ENCODE measurements at places on chromosomes 1 and 21.

GRCh38 chr1:47432071-47433036, 5.5 kb upstream of the FOXD2 start:
- DNase-seq = peak; percentile 69

DNA sequence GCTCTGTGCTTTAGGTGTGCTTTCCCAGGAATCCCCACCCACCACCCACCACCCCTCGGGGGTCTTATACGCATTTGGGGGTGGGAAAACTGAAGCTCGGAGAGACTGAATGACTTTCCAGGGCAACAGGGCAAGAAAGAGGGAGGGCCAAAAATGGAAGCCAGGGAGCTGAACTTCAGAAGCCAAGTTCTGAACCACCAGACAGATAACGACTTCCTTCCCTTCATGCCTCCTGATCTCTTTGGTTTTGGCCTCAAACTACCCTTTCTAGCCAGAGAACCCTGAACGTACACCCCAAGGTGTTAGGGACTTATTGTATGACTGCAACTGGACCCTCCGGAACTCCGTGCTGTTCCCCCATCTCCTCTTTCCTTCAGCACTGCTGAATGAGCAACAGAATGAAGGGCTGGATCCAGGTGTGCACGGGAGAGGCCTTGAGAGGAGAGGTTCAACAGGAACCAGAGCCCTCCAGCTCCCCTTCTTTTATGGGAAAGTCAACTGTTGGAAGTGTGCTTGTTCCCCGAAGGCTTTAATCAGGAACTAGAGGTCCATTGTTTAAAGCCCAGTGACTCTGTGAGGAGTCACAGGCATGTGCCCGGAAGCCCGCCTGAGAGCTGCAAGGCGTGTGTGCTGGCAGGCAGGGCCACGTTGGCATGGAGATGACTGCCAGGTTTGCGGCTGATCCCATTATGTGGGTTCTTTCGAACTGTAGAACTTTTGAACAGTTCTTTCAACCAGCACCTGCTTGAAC, 3.1 kb downstream of the BACE2 start:
- peak; percentile 93 for DNase-seq

GRCh38 chr1:218556016-218556415, 210.9 kb downstream of the TGFB2 start:
- no peak for DNase-seq

GRCh38 chr1:17586172-17586964, 46.9 kb downstream of the ARHGEF10L start:
- DNase-seq = peak; percentile 52

DNA sequence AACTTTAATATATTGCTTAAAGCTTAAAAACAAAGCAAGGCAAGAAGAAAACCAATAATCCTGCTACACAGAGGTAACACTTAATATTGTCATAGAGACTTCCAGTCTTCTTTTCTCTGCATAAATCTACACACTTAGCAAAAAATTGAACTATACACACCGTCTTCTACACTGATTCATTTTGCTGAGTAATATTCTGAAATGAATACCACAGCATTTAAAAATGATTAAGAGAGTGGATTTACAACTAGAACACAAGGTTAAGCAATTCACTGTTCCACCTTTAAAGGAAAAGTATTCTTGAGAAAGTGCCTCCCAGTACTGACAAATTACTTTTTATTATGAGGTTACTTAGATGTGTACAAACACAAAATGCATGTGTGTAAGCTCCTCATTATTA, 22.2 kb upstream of the ITPKB start:
- peak; percentile 48 for DNase-seq

DNA sequence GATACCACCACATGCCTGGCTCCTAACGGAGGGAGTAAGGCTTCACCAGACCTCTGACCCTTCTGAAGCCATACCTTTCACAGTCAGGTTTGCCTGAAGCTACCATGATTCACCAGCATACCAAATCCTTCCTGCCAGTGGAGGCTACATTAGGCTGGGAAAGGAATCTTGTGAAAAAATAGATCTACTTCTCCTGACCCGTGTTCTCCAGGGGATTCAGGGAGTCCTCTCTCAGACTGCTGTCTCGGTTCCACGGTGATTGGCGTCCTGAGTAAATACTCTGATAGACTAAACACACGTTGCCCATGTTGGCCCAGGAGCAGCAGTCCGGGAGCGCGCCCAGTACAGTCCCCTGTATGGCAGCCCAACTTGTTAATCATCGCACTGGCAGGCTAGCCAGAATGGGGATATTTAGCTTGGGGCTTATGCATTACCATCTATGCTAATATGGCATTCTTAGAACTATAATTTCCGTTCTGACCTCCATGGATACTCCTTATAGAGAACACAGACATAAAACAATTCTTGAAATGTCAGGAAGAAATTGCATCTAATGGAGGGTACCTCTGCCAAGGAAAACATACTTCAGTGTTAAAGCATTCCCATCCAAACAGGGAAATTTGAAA, 173.2 kb downstream of the ROR1 start:
- DNase-seq = peak; percentile 17

- DNase-seq = peak; percentile 92
Measured at GRCh38 chr1:194975913-194976312, 1632.3 kb downstream of the KCNT2 start.

DNA sequence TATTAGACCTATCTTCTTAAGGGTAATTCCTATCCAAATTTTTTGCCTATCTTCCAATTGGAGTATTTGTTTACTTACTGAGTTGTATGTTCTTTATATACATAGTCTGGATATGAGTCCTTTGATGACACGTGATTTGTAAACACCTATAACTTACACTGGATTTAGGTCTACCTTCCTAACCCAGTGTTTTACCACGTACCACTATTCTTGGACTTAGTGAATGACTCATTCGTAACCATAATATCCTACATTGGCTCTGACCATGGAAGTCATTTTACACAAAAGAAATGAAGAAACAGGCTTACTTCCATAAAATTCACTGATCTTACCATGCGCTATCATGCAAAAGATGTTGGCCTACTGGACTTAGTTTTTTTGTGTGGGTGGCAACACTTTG, 23.9 kb upstream of the ZZZ3 start:
- DNase-seq = peak; percentile 51

GRCh38 chr1:161398900-161399256, 31.2 kb upstream of the CFAP126 start:
- no peak for DNase-seq

DNA sequence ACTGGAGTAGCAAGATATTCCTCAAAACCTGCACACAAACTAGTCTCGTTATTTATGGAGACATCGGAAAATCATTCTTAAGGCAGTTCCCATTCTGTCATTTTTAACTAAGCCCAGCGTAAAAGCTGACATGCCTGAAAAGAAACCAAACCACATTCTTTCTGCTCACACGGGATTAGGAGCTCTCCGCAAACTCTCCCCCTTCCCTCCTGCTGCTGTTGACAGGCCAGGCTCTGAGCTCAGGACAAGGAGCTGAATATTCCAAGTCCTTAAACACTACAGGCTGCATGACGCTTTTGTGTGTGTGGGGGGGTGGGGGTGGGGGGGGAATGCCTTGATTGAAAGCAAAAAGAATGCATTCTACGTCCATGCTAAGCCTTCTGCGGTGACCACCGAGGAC, 5.2 kb downstream of the OLIG1 start:
- DNase-seq = no peak

- no peak for DNase-seq
Measured at GRCh38 chr1:23029337-23029736, 10.1 kb downstream of the KDM1A start.

- no peak for DNase-seq
Measured at GRCh38 chr1:210899676-210900075, 234.3 kb downstream of the KCNH1 start.

DNA sequence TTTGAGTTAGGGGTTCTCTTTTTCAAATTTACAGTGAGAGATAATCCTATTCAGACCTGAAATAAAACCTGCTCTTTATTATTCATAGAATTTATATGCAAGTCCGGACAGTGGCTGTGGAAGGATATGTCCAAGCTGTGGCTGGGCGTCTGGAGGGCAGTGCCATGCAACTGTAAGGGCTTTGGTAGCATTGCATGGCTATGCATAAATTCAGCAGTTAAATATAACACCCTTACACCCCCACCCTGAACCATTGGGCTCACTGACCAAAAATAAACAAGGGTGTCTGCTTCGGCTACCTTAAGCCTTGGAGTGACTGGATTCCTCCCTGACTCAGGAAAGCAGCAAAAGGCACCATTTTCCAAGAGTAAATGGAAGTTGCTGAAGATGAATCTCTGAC, 5.4 kb downstream of the CHTOP start:
- no peak for DNase-seq

GRCh38 chr1:109705411-109705810, 6.6 kb upstream of the GSTM5 start:
- peak; percentile 65 for DNase-seq

GRCh38 chr1:51423073-51423821, 92.9 kb upstream of the TTC39A start:
- no peak for DNase-seq

DNA sequence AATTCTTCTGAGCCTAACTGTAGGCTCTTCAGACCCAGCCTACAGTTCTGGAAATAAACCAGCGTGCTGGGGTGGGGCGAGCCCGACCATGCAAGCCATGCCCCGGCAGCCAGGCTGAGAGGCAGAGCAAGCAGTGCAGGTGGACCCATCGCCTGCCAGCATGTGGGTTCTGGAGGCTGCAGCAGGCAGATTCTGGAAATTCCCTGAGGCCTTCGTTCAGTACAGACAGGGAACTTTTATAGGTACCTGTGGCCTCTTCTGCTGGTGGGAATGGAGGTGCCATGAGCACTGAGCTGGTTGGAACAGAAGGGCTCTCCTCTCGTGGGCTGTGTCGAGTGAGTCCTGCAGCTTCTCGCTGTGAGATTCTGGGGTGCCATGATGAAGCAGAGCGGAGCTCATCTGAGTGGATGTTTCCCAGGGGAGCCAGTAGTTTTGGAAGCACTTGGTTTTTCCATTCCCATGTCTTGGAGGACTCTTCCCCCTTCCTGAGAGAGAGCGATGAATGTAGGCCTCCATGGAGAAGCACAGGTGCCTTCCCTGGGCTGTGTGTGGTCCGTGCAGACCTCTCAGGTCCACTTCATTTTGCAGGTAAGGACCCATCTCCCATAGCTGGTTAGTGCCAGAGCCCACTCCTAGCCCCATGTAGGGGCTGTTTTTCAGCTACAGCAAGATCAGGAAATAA, 94.1 kb downstream of the PCBP3 start:
- DNase-seq = no peak

- DNase-seq = peak; percentile 50
Measured at GRCh38 chr1:200908191-200908868, 13.6 kb downstream of the INAVA start.

GRCh38 chr1:204469304-204469703, 25.3 kb downstream of the PIK3C2B start:
- no peak for DNase-seq

DNA sequence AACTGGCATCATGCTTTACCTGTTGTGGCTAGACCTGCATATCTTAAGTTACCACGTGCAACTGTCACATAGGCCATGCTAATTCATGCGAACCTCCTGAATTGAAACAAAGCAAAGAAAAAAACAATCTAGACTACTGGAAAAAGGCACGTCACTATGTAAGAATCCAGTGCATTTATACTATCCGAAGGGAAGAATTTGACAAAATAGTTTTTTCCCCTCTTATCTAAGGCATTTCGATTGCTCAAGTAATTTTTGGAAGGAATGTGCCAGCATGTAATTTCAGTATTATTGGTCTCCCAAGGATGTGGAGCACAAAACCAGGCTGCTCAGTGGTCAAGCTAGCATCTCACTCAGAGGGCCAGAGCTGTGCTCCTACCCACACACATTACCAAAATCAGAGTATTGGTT, 31.5 kb upstream of the C1orf198 start:
- DNase-seq = no peak

- no peak for DNase-seq
Measured at GRCh38 chr1:43625063-43625780, 24.7 kb upstream of the KDM4A start.

DNA sequence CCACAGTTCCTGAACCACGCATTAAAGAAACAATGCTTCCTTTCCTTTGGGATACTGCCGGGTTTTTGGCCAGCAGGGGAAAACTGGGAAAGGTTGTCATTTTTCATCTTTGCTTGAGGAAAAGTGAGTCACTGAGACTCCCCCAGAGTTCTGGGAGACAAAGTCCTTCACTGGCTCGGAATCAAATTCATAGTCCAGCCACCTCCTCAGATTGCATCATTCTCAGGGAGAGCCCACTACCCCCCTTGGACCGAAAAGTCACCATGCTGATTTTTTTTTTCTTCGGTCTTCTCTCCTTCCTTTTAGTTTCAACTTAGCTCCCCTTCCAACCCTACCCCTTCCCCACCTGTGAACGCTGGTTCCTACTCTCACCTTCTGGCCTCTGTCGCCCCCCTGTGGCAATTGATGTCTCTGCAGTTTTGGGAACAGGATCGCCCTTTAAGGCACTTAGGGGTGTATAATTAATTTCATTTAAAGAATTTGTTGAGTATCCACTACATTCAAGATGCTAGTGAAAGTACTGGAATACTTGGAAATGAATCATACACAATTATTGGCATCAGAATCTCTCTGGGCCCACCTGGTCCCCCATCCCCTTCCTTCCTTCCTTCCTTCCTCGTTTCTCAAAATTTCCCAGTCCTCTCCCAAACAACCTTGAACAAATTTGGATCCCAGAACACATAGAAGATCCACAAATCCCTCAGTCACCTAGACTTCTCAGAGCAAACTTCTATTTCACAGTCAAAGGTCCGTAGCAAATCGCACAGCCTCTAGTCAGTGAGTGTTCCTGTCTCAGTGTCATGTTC, 6.9 kb downstream of the ACKR1 start:
- peak; percentile 73 for DNase-seq

Data from PC-3 (cell line).